ENCODE measurements at places on chromosomes 16 and 17.
A peak's percentile ranks its signal among the peaks of the same experiment; 100 is the strongest.

DNA sequence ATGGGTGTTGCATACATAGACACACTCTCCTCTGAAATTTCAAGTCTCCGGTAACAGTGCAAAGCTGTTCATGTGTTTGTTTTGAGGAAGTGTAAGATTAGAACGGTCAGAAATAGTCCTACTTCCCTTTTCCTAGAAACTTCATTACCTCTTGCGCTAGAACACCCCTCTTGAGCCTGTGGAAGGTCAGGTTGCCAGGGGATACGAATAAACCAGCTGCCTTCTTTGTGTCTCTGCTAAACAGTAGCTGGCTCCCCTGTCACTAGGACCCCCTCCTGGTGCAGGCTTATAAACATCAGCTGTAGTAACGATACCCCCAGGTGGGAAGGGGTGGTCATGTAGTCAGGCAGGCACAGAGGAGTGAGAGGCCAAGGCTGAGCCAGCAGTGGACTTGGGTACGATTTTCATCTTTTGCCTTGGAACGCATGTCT is 113.4 kb upstream of the RCVRN start:
- no peak for DNase-seq

DNA sequence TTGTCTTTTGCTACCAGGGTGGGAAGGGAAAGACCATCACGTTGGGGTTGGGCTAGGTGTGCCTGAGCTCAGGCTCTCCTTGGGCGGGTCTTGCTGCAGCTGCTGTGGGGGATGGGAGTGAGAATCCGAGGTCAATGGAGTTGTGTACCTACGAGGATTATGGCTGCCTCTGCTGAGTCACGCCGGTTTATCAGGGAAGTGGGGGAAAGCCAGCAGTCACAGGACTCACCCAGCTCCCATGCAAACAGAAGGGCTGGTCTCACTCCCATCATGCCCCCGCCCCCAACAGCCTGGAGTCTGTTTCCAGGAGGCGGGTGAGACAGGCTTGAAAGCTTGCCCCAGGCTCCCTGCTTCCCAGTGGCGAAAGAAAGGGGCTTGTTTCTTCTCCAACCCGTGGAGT is 1259.0 kb upstream of the GOT2 start:
- no peak for DNase-seq

DNA sequence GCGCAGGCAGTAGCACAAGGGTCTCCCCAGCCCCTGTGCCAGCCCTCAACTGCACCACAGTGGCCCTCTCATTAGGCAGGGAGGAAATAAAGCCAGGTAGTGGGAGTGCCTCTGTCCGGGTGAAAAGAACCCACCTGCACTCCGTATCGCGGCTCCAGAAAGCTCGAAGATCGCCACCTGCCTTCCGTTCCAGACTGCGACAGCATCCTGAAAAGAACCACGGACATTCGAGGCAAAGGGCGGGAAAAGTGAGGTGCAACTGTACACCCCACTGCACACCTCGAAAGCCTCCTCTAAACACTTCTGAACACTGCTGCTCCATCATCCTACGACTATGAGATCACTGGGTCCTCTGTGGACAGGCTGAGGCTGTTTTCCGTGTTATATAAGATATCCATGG is 28.7 kb downstream of the IFT140 start:
- DNase-seq: no peak

DNA sequence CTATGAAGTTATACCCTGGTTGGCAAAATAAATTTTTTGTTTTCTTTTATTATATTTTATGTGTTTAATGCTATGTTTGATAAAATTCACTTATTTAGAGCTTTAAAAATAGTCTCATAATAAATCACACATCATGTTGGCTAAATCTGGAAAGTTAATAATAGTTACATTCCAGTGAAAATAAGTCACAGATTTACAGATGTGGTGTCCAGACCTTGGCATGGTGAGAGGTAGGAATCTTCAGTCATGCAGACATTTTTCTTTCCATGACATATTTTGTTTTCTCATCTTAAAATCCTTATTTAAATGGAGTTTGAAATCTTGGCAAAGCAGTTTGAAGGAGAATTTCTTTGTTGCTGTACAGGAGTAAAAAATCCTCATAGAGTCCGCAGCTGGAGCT is 48.1 kb upstream of the GOSR1 start:
- DNase-seq: no peak

DNA sequence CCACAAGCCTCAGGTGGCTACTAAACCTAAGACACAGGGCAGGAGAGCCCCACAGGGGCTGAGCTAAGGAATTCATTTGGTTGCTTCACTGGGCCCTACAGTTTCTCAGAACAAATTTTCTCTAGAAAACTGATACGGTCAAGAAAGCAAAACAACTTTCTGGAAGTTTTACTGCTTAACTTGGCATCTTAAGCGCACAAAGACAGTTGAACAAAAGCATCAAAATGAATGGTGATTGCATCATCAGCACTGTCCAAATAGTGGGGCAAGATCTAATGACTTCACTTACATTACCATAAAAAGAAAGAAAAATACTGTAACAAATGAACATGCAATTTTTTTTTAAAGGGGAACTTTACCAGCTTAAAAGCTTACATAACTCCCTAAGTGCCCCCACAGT is 47.6 kb downstream of the XPO6 start:
- DNase-seq: no peak

DNA sequence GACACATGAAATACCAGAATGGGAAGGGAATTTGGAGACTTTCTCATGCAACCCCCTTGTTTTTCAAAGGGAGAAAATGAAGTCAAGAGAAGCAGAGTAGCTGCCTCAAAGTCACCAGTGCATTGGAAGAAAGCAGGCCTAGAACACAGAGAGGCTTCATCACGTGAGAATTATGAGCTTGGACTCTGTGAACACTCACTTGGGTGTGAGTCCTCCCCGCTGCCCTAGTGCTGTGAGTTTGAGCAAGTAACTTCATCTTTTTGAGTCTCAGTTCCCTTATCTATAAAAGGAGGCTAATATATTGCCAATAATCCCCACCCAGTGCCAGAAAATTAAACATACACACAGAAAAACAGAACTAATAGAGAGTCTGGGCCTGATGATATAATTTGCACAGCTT is 315.8 kb downstream of the XYLT1 start:
- no peak for DNase-seq

DNA sequence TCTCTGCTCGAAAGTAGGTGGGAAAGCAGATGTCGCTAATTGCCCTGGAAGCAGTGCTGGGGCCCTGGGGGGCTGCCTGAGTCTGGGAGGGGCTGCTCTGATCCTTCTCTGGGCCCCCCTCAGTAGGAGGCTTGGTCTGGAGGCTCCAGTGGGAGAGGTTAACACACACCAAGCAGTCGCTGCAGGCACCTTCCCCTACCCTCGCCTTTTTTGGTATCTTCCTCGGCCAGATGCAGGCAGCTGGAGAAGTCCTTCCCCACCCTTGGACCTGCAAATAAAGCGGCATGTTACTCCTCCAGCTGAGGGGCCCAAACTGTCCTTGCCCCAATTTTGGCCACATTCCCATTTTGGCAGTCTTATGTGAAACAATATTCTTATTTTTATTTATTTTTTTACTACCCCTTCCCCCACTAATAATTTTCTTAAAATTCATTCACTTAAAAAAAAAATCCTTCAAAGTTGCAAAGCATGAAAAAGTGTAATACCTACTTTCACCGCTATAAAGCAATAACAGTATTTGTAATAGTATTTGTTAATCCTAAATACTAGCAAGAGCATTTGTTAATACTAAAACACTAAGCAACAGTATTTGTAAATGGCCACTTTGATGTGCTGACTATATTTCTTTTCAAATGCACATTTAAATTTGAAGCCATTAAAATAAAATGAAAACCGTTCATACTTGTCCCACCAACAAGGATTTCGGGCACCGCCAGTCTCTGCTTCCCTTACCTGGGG is 15.0 kb downstream of the C16orf46 start:
- DNase-seq: no peak

DNA sequence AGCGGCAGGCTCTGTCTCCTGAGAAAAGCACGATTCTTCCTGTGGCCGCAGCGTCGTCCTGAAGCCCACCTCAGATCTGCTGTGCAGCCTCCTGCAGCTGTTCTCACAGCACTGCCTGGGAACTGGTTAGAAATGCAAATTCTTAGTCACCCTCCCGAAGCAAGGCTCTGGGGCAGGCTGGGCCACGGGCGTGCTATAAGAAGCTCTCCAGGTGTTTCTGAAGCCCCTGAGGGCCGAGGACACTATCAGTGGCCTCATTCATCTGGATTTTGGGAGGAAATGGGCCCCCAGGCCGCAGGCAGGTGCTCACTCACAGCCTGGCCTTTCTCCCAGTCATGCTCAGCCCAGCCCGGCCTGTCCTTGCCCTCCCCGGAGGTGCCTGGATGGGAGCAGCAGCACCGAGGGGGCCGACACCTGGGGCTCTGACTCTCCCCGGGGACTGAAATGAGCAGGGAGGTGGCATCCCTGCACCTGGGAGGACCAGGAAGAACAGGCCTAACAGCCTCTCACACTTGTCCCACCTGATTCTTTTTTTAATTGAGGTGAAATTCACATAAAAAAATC is 10.4 kb upstream of the NLRC3 start:
- no peak for DNase-seq

- no peak for DNase-seq
Observed at GRCh38 chr16:53809088-53809932, 105.4 kb downstream of the FTO start.

- no peak for DNase-seq
Observed at GRCh38 chr17:82943751-82944150, 103.9 kb upstream of the ZNF750 start.

GRCh38 chr17:14289162-14289561 is 11.7 kb upstream of the HS3ST3B1 start:
- no peak for DNase-seq

DNA sequence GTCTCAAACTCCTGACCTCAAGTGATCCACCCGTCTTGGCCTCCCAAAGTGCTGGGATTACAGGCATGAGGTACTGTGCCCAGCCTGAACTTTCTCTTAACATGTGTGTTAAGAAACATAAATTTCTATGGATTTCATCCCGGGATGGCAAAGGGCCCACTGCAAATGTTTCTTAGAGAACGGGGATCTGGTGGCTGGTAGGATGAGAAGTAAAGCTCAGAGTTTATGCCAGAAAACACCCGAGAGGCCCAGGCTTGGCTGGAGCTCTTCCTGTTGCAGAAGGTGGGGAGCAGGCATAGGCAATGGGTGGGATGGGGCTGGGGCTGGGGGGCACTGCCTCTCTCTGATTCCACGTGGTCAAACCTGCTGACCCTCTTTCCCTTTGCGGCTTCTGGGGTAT is 5.6 kb upstream of the CARHSP1 start:
- DNase-seq: no peak

- DNase-seq: no peak
Observed at GRCh38 chr16:86598607-86599565, 20.5 kb downstream of the FOXL1 start.

DNA sequence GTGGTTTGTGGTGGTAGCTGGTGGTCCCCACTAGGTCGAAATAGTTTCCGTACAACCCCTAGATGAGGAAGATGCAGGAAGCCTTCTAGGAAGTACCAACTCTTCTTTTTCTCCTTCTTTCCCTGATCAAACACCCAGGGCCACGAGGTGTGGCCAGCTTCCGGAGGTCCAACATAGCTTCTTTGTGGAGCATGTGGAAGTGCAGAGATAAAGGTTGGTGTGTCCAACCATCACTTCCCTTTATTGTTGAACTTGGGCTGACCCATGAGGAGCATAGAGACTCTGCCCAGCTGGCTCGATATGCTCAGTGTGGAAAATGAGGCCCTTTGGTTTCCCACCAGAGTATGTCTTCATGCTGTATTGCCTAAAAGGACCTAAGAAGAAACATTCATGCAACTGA is 6.3 kb upstream of the RGS9 start:
- DNase-seq: no peak

DNA sequence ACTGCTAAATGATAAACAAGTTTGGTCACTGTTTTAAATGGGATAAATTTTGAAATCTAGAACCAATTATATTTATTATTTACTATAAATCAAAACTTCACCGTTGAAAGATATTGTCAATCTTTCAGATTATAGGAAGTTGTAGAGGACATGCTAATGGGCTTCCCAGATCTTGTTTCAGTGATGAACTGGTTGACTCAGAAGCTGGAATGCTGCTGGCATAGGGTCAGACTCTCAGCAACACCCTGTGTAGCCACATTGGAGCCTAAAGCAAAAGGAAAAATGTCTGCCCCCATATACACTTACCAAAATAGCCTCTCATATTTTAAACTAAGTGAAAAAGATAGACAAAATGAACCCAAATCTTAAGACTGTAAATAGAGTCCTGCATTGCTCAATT is 916.9 kb upstream of the SOX9 start:
- DNase-seq: no peak

GRCh38 chr16:1366712-1367299 is 15.1 kb downstream of the GNPTG start:
- DNase-seq: no peak

GRCh38 chr17:2688351-2689342 is 22.9 kb downstream of the CLUH start:
- no peak for DNase-seq

DNA sequence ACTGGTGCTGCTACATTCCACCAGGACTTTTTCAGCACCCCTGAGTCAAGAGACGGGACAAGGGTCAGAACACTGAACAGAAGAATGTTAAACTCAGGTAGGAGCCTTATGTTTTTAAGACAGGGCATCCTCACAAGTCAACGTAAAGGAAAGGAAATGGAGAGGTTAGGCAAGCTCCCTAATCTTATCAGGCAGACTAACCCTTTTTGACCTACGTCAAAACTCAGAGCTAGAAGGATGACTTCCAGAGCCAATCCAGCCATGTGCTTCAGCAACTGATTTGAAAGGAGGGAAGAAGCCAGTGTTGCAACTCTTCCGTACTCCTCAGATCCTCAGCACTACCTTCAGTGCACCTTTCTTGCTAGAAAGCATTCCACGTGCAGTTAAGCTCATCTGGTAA is 46.8 kb downstream of the REXO5 start:
- no peak for DNase-seq

GRCh38 chr16:69078073-69078472 is 27.4 kb upstream of the HAS3 start:
- no peak for DNase-seq

GRCh38 chr17:64781014-64781756 is 119.1 kb upstream of the SMURF2 start:
- DNase-seq: no peak

GRCh38 chr17:15239491-15239890 is 25.6 kb downstream of the PMP22 start:
- no peak for DNase-seq

- no peak for DNase-seq
Observed at GRCh38 chr17:38324141-38324697, 19.5 kb downstream of the GPR179 start.

GRCh38 chr16:19884611-19885450 is at the start of gene GPRC5B:
Gene GPRC5B, minus strand, starts transcription at chr16:19884848. Its CDS starts 12,003 bp downstream, at chr16:19872845.
- DNase-seq: no peak

GRCh38 chr16:976389-976931 is 5.1 kb upstream of the SOX8 start:
- DNase-seq: no peak

- DNase-seq: no peak
Observed at GRCh38 chr17:76862494-76862893, 5.7 kb upstream of the MGAT5B start.

- DNase-seq: peak; percentile 11
Observed at GRCh38 chr16:84144209-84144858, 643 bp downstream of the HSDL1 start.

GRCh38 chr17:68497885-68498319 is 14.3 kb upstream of the PRKAR1A start:
- DNase-seq: no peak

- no peak for DNase-seq
Observed at GRCh38 chr17:76077584-76078110, 1.3 kb upstream of the ZACN start.

GRCh38 chr16:74747-75334 is 2.4 kb upstream of the RHBDF1 start:
- no peak for DNase-seq

GRCh38 chr16:73956587-73957494 is 339.8 kb upstream of the PSMD7 start:
- no peak for DNase-seq

All from stimulated activated CD8-positive, alpha-beta memory T cell treated with anti-CD3 and anti-CD28 coated beads, Interleukin-12 subunit alpha, Interleukin-12 subunit beta, amount 100 ng/mL, for 1 hour (primary cell).